ENCODE measurements at places on chromosomes 12 and 14.
A peak's percentile ranks its signal among the peaks of the same experiment; 100 is the strongest.

DNA sequence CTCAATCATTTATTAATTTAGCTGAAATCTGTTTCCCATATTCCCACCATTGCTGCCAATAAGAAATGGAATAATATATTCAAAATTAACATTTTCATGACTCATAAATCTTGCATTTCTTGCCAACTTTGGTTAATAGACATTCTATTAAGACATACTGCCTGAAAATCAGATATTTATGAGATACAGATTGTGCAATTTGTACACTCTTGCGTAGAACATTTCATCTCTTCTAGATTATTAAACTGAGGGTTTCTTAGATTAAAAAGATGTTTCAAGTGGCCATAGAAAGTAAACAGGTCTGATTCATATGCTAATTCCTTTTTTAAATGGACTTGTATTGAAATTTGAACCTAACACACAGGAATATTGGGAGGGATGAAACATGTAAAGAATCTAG, 9.1 kb downstream of the LTA4H start:
- no peak for DNase-seq

DNA sequence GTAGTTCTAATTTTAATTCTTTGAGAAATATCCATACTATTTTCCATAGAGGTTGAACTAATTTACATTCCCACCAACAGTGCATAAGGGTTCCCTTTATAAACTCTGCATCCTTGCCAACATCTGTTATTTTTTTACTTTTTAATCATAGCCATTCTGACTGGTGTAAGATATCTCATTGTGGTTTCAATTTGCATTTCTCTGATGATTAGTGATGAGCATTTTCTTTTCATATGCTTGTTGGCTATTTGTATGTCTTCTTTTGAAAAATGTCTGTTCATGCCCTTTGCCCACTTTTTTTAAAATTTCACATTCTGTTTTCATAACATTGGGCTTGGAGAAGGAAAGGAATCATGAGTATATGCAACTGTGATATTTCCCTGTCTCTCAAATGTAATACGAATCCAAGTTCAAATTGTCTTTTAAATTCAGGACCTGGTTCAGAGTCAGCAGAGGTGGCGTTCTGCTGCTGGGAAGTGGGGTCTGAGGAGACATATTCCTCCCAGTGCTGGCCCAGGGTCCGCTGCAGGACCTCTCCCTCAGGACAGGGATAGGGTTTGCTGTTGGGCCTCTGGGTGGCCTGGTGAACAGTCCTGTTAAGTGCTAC, 81.2 kb upstream of the ETV6 start:
- DNase-seq = no peak

GRCh38 chr14:41668356-41668755, 61.7 kb downstream of the LRFN5 start:
- DNase-seq = peak; percentile 7

DNA sequence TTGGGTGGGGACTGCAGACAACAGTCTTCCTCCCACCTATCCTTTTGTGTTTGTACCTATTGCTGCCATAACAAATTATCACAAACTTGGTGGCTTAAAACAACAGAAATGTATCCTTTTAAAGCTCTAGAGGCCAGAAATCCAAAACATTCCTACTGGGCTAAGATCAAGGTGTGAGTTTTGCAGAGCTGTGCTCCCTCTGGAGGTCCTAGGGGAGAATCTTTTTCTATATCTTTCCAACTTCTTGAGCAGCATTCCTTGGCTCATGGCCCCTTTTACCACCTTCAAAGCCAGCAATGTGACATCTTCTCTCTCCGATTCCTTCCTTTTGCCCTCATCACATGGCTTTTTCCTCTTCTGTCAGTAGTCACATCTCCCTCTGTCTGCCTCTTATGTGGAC, 190.6 kb downstream of the TTC8 start:
- DNase-seq = no peak

DNA sequence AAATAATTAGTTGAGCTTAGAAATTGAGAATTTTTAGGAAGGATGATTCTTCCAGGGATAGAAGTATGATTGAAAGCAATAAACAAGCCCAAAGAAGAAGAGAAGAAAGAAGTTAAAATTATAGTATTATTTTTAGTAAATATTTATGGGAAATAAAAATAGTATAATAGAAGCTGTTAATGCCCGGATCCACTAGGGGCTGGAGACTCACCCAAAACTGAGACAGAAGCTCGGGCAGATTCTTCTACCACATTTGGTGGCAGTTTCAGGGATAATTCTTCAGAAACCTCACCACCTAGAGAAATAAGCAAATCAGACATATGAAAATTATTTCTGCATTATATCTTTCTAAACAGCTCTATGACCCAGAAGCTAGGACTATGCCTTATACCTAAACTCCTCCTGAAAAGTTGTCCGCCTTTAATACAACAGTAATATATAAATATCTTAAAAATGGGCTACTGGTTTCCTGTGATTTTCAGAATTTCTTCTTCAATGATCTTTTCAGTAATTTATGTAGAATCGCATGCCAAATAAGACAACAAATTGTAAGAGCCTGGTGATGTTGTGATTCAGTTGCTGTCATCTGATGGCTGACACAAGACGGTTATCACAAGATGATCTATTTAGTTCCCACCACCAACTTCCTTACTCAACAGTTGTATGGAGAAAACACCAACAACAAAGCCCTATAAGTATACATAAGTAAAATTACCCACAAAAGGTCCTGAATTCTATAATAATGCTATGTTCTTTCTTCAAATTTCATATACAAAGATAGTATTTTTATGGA, 35.6 kb downstream of the A2M start:
- no peak for DNase-seq

DNA sequence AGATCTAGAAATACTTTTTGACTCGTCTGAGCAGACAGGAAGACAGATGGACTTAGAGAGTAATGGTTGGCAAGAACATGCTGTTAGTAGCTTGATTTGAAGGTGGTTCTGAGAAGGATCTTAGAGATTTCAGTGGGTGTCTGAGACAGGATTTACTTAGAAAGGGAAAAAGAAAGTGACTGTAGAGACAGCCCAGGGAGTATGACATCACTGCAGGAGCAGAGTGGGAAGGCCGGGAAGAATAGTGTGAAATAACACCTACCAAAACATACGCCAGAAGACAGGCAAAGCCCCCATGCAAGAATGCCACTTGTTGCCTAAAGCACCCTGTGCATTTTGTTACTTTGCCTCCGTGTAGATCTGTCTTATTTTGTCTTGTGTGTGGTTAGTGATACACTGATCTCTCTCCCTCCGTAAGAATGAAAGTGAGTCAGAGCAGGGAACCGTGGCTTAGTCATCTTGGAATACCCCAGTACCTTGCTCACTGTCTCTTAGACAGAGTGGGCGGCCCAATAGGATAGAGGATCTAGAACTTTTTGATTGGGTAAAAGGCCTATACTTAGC, 161.3 kb upstream of the IFNG-AS1 start:
- peak; percentile 91 for DNase-seq

DNA sequence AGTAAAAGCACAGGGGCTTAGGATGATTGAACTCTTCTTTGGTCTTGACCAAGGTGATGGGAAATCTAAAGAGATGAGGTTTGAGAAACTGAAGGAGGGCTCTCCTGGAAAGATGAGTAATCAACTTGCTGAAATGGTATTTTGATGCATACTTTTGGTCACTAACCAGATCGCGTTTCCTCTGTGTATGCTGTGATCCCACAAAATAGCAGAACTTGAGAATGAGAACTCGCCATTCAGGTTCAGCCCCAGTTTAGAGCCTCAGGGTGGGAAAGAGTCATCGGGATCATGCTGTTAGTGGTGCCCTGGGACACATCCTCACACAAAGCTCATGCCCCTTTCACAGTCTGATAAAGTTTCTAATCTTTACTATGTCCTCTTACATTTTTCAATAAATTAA, 488.8 kb downstream of the ETNK1 start:
- DNase-seq = no peak

DNA sequence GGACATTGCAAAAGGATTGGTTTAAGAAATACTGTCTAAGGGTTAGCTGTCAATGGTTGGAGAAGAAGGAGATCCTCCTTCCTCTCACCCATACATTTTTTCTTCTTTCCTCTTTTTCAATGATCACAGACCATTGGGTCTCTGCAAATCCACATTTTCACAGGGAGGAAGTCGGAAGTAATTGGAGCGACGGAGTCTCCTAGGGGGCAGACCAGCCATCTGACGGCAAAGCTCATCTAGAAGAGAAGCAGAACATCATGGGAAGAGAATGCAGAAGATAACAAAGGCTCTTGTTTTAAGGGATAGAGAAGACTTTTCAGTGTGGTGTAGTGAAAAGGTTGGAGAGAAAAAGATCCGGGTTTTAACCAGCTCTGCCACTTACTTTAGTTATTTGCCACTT, 14.7 kb downstream of the MFAP5 start:
- no peak for DNase-seq

DNA sequence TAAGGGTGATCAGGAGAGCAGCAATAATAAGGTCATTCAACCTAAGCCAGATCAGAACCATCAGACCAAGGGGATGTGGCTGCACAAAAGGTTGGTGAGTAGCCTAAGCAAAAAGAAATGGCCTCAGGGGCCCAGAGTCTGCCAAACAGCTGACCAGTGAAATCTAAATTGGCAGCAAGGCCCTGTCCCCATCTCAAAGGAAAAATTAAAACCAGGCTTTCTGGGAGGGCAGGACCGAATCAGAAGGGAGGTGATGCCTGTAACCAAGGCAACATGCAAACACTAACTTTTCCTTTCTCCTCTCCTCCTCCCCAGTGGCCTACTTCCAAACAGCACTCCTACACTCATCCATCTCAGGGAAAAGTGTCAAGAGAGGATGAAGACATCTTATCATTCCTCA, 256.4 kb downstream of the NUAK1 start:
- peak; percentile 87 for DNase-seq

GRCh38 chr14:69316449-69317101, 56.6 kb downstream of the GALNT16 start:
- no peak for DNase-seq

- no peak for DNase-seq
Measured at GRCh38 chr14:95741038-95741490, 27.1 kb upstream of the TCL1A start.
